ENCODE measurements at places on chromosomes 5 and 9.

- DNase-seq = peak; percentile 100
Measured at GRCh38 chr5:148912714-148913398, 86.4 kb downstream of the ADRB2 start.

- DNase-seq = peak; percentile 51
Measured at GRCh38 chr9:72257814-72258213, 107.2 kb downstream of the ZFAND5 start.

GRCh38 chr5:93717162-93717561 lies 24.2 kb downstream of the POU5F2 start:
- DNase-seq = no peak

DNA sequence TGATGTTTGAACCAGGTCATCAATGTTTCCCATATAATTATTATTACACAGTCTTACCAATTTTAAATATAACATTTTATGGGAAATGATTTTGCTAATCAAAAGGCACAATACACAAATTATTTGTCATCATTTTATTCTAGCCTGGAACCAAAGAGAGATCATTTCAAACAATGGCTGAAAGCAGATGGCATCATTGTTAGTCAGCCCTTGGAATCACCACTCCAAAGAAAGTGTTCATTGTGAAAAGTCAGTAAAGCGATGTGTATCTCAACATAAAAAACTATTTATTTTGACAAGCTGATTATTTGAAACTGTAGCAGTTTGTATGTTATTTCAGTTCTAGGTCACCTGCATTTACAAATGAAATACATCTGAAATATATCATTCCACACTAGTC lies 1068.7 kb downstream of the CDH12 start:
- no peak for DNase-seq

GRCh38 chr5:177412603-177413233 lies 3.4 kb upstream of the F12 start:
- no peak for DNase-seq

- DNase-seq = no peak
Measured at GRCh38 chr5:74500110-74500917, 140.2 kb downstream of the ENC1 start.

- no peak for DNase-seq
Measured at GRCh38 chr9:87874304-87874623, 8.4 kb upstream of the SPATA31E1 start.

GRCh38 chr5:139569270-139569955 lies 8.3 kb downstream of the UBE2D2 start:
- DNase-seq = no peak

- no peak for DNase-seq
Measured at GRCh38 chr9:106032978-106033377, 338.6 kb downstream of the TMEM38B start.

- DNase-seq = no peak
Measured at GRCh38 chr9:78622126-78622525, 325.2 kb downstream of the PSAT1 start.

DNA sequence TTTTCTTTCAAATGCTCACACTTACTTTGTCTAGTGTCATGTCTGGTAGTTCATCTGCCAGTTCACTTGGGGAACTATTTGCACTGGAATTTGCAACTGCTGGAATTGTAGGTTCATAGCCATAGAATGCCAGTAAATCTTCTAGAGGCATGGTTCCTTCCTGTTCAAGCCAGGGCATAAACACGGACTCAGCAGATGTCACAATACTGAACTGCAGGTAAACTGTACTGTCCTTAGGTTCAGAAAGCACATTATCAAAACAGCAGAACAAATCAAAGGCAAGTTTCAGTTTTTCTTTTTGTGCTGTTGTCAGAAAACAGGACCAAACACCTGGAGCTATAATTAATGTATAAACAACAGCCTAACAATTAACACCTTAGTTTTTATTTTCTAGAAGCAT lies 13.1 kb downstream of the MIER3 start:
- no peak for DNase-seq

GRCh38 chr5:75632321-75632720 lies 21.1 kb downstream of the ANKDD1B start:
- DNase-seq = no peak

DNA sequence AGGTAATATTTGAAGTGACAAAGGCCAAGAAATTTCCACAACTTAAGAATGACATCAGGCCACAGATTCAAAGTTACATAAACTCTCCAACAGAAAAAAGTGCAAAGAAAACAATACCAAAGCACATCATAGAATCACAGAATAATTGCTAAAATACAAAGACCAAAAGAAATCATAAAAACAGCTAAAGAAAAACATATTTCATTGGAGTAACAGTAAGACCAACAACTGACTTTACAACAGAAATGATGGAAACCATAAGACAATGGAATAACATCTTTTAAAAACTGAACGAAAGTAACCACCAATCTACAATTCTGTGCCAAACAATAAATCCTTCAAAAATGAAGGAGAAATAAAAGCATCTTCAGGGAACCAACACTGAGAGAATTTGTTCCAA lies 38.3 kb downstream of the ZDHHC21 start:
- no peak for DNase-seq

- DNase-seq = no peak
Measured at GRCh38 chr5:68528821-68529273, 313.3 kb downstream of the PIK3R1 start.

- DNase-seq = no peak
Measured at GRCh38 chr9:6973762-6974161, 216.0 kb downstream of the KDM4C start.

GRCh38 chr5:83145241-83145640 lies 67.9 kb downstream of the XRCC4 start:
- no peak for DNase-seq

DNA sequence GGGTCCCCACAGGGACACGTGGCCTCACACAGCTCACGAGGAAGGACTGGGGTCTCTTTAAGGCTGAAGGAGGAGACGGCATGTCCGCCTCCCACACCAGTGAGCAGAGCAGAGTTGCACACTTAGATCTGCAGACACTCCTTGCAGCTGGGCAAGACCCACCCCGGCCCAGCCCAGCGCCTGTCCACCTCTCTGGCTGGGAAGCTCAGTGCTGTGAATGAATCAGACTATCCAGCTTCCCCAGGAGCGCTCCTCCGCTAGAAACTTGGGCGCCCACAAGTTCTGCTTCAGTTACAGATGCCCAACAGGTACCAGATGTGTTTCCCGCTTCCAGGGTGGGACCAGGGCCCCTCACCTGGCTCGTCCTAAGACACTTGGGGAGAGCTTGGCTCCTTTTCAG lies 78.9 kb downstream of the NSUN2 start:
- DNase-seq = no peak

DNA sequence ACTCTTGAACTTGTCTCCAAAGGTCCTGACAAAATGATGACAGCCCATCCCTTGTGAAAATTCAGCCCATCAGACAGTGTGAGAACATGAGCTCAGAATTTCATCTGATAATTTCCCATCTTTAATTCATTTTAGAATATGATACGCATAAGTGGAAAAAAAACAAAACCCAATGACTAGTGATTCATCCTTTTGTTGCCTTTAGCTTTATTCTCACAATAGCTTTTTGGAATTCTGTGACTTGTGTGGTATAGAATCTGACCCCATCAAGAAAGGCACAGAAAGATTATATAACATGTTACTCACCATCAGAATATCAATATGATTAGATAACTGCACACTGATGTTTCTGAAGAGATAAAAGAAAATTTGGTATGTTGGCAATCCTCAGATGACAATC lies 16.1 kb upstream of the TMED7 start:
- DNase-seq = no peak

GRCh38 chr5:50958852-50959457 lies 292.5 kb downstream of the PARP8 start:
- peak; percentile 46 for DNase-seq

GRCh38 chr5:9932770-9933169 lies 302.6 kb upstream of the TAS2R1 start:
- no peak for DNase-seq

GRCh38 chr5:95733107-95733665 lies 2.0 kb downstream of the RHOBTB3 start:
- DNase-seq = no peak

DNA sequence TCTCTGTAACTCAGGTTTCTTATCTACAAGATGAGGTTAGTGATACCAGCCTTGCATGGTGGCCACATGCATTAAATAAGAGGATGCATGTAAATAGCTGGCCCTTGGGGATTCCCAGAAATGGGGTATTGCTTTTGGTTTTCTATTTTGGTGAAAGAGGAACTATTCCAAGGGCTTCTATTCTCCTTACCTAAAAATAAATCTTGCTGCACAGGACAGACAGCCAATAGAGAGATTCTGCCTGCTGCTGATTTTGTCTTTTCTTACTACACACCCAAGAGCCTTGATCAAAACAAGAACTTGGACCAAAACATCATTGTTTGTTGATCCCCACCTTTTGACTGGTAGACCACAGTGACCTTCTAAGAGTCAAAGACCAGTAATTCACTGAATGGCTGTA lies 161.8 kb downstream of the PJA2 start:
- DNase-seq = no peak

GRCh38 chr5:146027751-146028150 lies 77.6 kb downstream of the PLAC8L1 start:
- DNase-seq = peak; percentile 97

- peak; percentile 46 for DNase-seq
Measured at GRCh38 chr9:129542741-129543140, 78.2 kb downstream of the C9orf50 start.

DNA sequence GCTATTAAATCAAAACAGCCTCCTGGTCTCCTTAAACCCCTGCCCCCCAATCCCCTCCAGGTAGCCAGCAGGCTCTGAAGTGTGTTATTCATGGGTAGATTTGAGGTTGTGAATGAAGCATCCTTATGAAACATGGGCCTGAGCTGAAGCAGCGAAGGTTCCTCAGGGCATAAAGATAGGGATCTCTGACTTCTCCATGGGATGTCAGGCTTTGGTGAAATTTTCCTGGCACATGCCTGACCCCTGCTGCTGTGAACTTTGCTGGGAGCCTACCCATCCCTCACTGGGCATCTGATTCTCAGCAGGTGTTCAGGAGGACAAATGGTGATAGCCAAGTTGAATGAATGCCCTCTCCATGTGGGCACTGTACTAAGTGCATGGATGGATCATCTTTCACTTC lies 250.3 kb downstream of the ASTN2 start:
- DNase-seq = no peak

GRCh38 chr9:129900263-129901027 lies 65.2 kb downstream of the USP20 start:
- DNase-seq = no peak

DNA sequence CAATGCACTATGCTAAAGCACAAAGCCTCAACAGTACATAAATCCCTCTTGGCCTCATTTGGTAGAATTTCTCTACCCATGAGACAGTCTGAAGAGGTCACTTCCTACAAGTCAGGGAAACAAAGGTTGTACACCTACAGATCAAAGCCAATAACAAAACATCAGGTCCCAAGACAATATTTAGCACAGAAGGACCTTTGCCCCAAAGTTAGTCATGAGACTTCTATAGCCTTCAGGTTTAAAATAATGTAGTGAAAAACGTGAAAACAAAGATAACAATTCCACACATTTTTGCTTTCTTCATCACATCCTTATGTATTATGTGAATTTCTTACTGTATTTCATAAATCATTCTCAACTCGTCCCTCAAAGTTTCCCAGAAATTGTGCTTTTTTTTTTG lies 15.8 kb downstream of the AFF4 start:
- DNase-seq = no peak

GRCh38 chr9:33177639-33178038 lies 10.5 kb upstream of the B4GALT1 start:
- no peak for DNase-seq

- DNase-seq = peak; percentile 52
Measured at GRCh38 chr5:40904205-40904993, 4.9 kb upstream of the C7 start.

GRCh38 chr5:79396265-79396664 lies 117.7 kb downstream of the HOMER1 start:
- no peak for DNase-seq

DNA sequence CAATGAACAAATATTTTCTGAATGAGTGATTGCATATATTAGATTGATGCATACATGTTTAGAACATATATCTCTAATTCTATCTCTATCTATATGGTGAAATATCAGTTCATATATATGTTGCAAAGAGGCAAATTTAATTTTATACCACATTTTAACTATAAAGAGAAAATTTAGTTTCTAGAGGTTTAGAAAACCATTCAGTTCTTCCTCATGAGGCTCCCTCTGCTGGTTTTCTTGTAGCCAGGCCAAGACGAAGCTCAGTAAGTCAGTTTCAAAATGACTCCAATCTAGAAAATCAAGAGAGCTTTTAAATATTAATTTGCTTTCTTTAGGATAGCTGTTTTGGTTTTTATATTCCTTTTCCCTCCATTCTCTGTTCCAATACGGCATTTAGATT lies 312.1 kb downstream of the TMEM232 start:
- DNase-seq = no peak

GRCh38 chr9:89145097-89145496 lies 33.5 kb downstream of the SHC3 start:
- no peak for DNase-seq

DNA sequence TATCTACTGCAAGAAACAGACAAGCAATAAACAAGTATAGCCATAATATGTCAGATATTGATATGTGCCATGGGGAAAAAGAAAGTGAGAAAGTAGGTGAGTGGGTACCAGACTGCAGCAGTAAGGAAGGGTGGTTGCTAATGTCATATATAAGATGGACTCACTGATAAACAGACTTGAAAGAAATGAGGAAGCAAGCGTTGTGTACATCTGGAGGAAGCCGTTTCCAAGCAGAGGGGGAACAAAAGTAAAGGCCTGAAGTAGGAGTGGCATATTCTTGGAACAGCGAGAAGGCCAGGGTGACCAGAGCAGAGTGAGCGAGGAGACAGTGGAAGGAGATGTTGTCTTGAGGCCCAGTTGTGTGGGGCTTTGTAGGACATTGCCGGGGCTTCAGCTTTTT lies 142.2 kb upstream of the MAP3K1 start:
- DNase-seq = no peak

- no peak for DNase-seq
Measured at GRCh38 chr5:124310453-124310852, 436.0 kb downstream of the ZNF608 start.

DNA sequence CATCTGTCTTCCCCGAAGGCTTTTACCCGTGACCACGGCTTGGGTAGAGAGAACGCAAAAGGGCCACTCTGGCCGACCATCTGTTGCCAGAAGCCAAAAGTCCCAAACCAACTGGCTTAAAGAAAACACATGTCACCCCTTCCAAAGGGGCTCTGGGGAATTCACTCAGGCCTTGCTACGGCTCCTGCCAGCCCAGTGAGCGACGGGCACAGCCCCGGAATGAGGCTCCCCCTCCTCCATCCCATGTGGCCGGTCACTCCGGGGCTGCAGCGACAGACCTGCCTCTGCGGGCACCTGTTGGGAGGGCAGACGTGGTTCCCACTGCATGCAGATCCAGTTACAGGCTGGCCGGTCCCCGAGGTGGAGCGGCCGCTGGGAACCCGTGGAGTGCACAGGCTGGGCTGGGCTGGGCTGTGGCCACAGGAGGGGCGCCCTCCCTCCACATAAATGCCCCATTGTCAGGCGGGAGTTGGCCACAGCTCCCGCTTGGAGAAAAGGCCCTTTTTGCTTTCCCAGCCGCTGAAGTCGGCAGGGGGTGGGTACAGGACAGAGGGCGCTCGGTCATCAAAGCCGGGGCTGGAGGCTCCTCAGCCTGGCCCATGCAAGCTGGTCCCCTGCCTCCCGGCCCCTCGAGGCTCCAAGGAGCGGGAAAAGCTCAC lies 19.9 kb downstream of the NOTCH1 start:
- no peak for DNase-seq

GRCh38 chr5:107253246-107253645 lies 417.5 kb downstream of the EFNA5 start:
- no peak for DNase-seq

- no peak for DNase-seq
Measured at GRCh38 chr5:100832252-100833230, 70.5 kb downstream of the ST8SIA4 start.

GRCh38 chr9:36258996-36259533 lies 817 bp upstream of the GNE start:
- no peak for DNase-seq
